ENCODE measurements at places on chromosomes 1 and 21.
A peak's percentile ranks its signal among the peaks of the same experiment; 100 is the strongest.

GRCh38 chr1:117739504-117739903 lies 133.7 kb downstream of the TENT5C start:
- DNase-seq = no peak

GRCh38 chr1:214438530-214438929 lies 112.9 kb downstream of the PTPN14 start:
- no peak for DNase-seq

GRCh38 chr1:201191653-201192260 lies 1.1 kb downstream of the IGFN1 start:
- no peak for DNase-seq

GRCh38 chr21:41758550-41758949 lies 8.3 kb downstream of the RIPK4 start:
- no peak for DNase-seq

- DNase-seq = no peak
Measured at GRCh38 chr1:22275626-22276395, 132.9 kb upstream of the WNT4 start.

DNA sequence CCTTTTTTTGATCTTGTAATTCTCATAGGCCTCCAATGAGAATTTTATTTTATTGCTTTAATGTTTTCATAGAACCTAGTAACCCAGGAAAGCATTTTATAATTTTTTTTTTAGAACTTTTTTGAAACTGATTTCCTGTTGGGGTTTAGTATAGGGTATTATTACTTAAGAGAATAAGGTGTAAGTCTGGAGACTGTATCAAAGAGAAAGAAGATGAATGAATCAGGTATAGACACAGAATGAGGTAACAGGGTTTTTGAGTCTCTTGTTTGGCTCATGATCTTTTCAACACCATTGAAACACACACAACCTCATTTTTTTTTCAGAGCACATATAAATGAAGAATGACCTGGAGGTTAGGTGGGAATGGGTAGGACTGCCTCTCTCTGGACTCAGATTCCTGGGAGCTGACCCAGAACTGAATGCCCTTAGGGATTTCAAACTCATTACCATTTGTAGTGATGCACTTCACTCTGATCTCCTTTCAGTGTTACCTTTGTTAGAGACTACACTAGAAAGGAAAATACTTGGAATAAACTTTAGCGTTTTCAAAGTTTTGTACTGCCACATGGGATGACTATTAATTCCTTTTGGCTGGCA lies 51.0 kb downstream of the EPB41 start:
- no peak for DNase-seq

DNA sequence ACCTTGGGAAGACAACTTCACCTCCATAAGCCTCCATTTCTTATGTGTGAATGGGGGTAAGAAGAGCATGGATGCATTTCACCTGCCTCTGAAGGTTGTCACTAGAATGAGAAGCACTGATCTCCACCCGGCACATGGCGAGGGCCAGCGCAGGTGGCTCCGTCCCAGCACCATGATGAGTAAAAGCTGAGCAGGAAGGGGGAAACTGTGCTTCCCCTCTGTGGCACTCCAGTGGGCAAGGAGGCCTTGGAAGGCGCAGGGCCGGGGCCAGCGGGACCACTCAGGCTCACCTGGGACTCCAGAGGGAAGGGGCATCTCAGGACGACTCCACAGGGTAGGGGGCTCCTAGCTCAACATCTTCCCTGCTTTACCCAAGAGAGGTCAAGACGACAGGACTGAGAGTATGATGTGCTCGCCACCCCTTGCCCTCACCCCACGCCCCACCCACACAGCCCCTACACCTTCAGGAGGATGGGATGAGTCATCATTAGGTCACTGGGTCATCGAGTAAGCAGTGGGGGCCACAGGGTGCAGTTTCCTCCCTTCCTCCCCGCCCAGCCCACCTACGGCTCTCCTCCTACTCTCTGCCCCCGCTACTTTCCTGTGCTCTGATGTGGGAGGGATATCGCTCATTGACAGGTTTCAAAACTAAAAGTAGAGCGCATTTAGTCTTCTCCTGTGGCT lies 112.1 kb downstream of the HIVEP3 start:
- DNase-seq = no peak

- DNase-seq = peak; percentile 25
Measured at GRCh38 chr1:150168960-150169601, 19.4 kb downstream of the PLEKHO1 start.

GRCh38 chr21:29018540-29018939 lies 609 bp downstream of the RWDD2B start:
- DNase-seq = no peak

DNA sequence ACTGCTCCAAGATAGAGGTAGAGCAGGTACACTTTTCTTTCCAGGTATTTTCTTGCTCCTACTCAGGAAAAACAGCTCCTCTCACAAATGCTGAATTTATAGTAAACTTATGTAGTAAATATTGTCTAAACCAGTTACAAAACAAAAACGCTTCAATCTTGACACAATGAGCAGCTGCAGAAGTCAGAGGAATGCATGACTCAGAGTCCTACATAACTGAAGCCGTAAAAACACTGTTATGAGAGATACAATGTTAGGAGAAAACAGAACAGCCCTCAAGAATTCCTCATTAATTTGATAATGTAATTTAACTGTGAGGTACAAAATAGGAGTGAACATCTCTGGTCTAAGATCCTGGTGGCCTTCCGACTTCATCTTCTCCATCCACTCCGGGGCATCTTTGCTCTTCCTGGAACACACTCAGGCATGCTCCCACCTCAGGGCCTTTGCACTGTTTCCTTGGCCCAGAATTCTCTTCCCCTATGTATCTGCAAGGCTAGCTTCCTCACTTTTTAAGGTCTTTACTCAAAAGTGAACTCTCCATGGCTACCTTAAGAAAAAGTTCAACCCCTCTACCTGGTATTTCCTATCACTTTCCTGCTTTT lies 138.5 kb downstream of the SLC45A1 start:
- no peak for DNase-seq

DNA sequence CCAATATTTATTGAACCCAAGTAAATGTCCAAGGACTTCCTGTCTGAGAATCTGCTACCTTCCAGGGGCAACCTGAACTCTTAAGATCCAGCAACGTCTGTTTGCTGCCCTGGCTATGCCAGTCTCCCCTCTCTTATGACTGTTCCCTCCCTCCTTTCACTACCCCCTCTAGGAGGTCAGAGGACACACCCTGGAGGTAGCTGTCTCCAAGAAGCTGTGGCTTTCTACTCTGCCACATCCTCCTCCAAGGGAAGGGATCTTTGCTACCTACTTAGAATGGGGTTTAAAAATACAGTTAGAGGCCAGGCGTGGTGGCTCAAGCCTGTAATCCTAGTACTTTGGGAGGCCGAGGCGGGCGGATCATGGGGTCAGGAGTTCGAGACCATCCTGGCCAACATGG lies 3.6 kb upstream of the SMPDL3B start:
- DNase-seq = no peak

DNA sequence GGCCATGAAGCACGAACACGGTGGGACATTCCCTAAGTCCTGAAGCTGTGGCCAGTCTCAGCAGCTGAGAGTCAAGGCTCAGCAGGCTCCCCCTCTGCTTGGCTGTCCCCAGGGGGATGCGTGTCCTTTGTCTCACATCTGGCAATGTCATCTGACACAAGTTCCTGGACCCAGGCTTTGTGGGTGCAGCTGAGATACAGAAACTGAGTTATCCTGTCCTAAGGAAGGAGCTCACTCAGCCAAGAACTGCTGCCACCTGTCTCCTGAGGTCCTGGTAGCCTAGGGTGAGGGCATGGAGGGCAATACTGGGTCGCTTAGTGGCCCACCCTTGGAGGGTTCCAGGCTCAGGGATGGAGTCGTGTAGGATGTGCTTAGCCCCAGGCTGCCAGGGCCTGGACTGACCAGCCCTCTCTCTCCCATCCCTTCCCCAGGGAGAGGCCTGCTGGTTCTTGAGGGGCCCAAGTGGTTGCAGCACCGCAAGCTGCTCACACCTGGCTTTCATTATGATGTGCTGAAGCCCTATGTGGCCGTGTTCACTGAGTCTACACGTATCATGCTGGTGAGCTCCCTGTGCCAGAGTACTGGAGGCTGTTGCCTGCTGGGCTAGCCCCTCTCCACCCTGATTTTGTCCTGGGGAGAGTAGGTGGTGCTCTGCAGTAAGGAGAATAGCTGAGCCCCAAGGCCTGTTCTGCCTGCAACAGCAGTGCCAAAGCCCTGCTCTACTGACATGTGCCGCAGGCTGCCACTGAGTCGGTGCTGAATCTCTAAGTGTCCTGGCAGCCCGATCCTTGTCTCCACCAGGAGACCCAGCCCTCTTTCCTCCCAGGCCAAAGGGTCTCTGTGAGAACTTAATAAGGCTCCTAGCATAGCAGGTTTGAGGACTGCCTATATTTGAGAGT lies 13.5 kb downstream of the CYP4B1 start:
- DNase-seq = no peak

DNA sequence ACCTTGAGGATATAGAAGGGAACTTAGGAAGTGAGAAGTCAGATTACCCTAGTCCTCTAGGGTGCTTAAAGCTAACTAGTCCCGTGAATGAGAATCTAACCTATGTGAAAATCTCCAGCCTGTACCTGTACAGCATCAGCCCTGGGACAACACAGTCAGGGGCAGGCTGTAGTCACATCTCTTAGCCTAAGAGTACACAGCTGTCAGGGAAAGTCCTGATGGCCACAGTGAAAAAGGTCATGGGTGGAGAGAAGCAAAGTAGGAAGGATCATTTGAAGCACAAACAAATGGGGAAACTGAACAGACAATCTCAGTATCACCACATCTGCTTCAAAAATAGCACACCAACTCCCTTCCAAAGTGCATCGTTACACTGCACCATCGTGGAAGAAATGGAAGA lies 11.7 kb downstream of the CTSK start:
- no peak for DNase-seq

DNA sequence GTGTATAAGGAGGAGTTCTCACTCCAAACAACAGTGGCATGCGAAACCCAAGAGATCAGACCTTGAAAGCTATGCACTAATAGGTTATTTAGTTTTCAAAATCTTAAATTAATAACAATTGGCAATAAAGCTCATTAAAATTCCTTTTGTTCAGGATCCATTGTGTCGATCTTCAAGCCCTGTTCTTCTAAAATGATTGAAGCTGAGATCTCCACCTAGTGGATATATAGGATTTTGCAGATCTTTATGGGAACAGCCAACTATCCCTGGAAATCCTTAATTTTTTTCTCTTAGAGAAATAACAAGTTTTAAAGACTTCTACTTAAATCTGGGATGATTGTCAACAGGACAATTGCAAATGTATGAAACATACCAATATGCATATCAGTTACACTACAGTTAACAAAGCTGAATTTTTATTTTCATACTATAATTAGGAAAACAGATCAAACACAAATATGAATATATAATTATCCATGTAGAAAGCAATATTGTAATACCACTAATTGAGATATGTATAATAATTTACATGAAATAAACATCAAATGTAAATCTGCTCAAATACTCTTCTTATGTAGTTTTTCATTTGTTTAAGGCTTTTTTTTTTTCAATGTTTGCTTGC lies 43.3 kb downstream of the LRRC53 start:
- no peak for DNase-seq

- no peak for DNase-seq
Measured at GRCh38 chr1:221780175-221780574, 38.3 kb upstream of the DUSP10 start.

GRCh38 chr1:25338188-25338981 lies at the start of gene TMEM50A:
TSS of gene TMEM50A (plus strand) at chr1:25338334. CDS start at chr1:25340487, 2,153 bp downstream.
- DNase-seq = peak; percentile 87

- DNase-seq = no peak
Measured at GRCh38 chr1:106268070-106268469, 788.4 kb upstream of the PRMT6 start.

DNA sequence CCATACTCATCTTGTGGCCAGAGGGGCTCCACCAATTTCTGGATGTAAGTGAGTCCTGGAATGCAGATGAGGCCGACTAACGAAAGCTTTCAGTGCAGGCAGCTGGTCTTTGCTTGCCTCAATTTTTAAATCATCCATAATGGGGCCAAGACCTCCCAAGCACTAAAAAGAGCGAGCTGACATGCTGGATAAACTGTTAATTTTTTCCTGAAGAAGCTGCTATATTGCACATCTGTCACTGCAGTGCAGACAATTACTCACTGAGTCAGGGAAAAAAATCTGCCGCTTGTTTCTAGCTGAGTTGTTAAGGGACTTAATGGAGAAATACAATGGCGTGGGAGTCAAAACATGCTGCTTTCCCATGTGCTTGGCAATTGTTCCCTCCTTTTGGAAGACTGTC lies 205.5 kb downstream of the GPATCH2 start:
- DNase-seq = no peak

DNA sequence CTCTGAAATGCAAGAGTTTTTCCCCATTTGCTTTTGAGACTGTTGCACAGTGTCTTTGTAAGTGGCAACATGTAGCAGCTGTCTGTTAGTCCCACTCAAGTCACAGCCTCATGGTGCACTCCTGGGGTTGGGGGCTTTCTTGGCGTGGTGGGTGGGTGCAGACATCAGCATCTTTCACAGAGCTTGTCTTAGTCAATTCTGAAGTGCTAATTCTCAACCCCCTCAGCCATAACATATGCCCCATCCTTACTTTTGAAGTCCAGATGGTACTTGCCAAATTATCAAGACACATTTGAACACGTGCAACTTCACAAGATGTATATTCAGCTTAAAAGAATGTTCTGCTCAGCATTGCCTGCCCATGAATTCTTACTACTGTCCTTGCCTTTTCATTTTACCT lies 87.1 kb downstream of the VCAM1 start:
- no peak for DNase-seq

GRCh38 chr1:44113095-44113609 lies 5.5 kb upstream of the KLF17 start:
- DNase-seq = no peak

DNA sequence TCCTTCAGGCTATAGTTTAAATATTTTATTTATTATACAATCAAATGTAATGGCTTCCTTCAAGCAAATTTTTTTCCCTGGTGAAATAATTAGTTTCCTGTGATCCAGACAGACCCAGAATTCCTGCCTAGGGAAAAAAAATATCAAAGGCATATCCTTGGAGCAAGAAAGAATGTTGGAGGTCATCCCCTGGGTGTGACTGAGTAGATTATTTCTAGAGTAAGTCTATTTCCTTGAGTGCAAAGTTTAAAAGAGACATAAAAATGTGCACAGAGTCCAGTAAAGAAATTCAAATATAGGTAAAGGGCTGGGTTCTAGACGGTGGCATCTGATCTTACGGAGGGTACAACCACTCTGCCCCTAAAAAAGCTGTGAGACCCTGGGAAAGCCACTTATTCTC lies 32.2 kb upstream of the SAMD13 start:
- no peak for DNase-seq

- no peak for DNase-seq
Measured at GRCh38 chr1:37691497-37692077, 729 bp upstream of the CDCA8 start.
